ENCODE measurements at places on chromosomes 5 and 9.

- no peak for DNase-seq
Measured at GRCh38 chr9:6450641-6451375, 37.8 kb downstream of the UHRF2 start.

DNA sequence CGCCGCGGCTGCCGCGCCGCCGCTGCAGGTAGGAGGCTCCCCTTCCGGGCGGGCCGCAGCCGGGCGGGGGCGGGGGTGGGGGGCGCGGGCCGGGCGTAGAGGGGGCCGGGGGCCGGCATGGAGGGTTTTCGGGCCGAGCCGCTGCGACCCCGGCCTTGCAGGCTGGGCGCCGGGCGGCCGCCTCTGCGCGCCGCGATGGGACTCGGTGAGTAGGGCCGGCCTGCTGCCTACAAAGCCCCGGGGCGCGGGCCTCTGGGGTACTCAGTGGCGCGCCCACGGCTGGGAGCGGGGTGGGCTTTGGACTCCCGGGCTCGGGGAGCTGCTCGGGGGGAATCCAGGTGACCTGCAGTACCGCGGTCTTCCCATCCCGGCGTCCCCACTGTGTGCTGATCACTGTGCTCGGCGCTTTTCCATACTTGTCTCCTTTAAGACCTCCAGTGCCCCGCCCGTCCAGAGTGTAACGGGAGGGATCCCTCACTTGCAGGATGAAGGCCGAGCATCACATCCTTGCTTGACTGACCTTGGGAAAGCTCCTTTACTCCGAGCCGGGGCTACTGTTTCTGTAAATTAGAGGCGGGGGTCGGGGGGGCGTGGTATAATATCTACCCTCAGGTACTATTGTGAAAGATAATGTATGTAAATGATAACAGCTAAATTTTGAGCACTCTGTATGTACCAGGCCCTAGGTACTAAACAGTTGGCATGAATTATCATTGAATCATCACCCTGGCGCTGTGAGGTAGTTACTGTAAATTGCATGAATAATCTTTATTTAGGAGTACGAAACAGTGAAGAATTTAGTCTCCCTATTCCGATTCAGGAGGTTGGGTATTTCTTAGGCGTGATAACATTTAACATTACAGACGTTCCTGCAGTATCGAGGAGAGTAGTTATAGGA lies 672 bp downstream of the MSANTD3 start:
- DNase-seq = no peak

- DNase-seq = no peak
Measured at GRCh38 chr9:81665322-81665871, 23.9 kb downstream of the TLE1 start.

- no peak for DNase-seq
Measured at GRCh38 chr9:126615245-126615790, 1.6 kb downstream of the LMX1B start.

- DNase-seq = no peak
Measured at GRCh38 chr5:161539016-161539415, 7.5 kb downstream of the GABRB2 start.

DNA sequence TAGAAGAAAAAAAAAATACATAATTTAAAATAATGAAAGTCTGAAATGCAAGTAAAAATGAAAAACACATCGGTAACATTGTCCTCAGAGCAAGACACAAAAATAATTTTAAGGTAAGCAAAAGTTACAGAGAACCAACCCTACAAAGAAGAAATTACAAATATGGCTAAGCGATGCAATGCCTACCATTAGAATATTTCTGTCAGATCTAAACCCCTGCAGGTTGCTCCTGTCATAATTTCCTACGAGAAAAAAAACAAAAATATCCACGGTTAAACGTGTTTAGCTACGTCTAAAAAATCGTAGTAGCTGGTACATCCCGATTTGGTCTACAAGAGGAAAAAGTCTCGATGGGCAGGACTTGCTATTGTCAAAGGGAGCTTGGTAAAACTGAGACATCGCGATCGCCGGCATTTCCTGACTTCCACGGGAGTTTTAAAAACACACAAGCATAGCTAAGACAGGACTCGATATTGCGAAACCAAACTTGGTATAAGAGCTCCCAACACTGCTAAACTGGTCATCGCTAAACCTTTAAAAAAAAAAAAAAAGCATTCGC lies 1.1 kb upstream of the ANXA2R start:
- DNase-seq = peak; percentile 36

- DNase-seq = no peak
Measured at GRCh38 chr9:115671236-115671962, 482.2 kb upstream of the PAPPA start.

DNA sequence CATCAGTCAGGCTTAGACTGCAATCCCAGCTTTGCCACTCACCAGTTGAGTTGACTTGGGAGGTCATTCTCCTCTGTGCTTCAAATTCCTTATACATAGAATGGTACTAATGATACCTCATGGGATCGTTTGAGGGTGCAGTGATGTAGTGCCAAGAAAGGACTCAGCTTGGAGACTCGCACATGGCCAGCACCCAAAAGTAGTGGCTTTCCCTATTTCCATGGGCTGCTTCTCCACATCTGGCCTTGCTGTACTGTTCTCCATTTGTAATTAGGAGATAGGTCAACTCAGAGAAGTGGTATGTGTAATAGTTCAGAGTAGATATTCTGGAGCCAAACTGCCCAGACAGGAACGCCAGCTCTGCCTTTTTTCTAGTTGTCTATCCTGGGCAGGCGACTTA lies 5.5 kb downstream of the CCL19 start:
- no peak for DNase-seq

GRCh38 chr9:106916466-106917235 lies 53.7 kb downstream of the ZNF462 start:
- DNase-seq = no peak

- DNase-seq = no peak
Measured at GRCh38 chr9:13992138-13993088, 321.5 kb downstream of the NFIB start.

- DNase-seq = no peak
Measured at GRCh38 chr9:113502427-113503034, 39.0 kb downstream of the RGS3 start.

- DNase-seq = no peak
Measured at GRCh38 chr5:169065400-169065799, 235.5 kb downstream of the SLIT3 start.

DNA sequence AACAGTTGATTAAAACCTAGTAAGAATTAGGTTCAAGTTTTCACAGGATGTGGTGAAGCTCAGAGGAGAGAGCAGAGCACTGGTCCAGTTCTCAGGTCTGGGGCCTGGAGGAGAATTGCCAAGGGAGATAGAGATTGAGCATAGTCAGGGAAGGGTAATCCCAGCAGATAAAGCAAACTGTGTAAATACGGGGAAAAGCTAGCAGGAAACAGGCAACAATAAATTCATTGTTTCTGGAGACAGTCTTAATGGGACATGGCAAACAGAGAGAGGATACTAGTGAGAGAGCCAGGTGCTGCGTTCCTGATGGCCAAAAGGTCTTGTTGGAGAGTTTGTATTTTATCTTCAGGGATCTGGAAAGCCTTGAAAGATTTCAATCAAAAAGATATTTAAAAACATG lies 333.0 kb downstream of the PDE4D start:
- DNase-seq = no peak

DNA sequence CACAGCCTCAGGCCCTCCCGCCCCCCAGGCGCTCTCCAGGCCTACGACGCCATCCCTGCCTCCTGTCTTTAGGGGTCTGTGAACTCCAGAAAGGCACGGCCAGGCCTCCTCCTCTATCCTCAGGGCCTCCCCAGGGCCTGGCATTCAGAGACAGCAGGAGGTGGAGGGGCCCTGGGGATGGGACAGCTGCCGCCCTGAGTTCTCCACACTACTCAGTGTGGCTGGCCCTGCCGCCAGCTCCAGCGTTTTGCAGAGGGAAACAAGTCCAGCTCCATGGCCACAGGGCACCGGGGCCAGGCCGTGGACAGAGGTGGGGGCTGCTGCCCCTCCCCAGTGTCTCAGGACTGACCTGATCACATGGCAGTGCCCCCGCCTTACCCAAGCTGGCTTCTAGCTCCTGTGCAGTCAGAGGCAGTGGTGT lies 16.4 kb downstream of the SH3GLB2 start:
- no peak for DNase-seq

GRCh38 chr9:123353041-123353440 lies 3.0 kb upstream of the CRB2 start:
- DNase-seq = no peak

GRCh38 chr5:93658044-93658443 lies 75.0 kb downstream of the NR2F1 start:
- no peak for DNase-seq

DNA sequence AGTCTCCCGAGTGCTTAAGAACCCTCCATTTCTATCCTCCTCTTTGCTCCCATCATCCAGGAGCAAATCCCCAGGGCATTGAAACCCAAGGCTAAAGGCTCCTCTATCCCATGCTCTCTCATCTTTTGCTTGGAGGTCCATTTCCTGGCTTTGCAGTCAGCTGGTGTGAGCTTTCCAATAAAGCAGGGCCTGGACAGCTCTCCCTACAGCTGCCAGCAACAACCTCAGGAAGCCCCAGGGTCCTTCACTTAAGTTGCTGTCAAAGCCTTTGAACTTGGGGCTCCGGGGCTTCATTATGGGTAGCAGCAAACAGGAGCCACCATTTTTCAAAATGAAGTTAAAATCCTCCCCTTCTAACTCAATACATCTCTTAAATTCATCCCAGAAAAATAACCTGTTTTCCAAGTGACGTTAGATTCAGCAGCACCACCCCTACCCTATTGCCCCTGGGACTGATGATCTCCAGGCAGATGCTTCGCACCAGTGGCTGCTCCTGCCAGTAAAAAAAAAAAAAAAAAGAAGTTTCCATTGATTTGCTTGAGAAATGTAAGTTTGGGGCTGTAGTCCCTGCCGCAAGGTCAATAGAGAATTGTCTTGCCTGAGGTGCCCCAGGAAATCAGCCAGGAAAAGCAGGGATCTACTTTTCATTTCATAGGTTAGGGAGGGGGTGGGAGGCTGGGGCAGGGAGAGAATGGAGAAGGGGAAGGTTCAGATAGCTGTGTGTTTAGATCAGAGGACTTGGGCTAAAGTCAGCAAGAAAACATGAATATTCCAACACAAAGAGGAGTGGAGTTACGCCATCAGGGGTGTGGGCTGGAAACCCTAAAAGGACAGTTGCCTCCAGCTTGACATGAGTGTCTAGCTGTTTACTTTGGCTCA lies 83.8 kb upstream of the IL6ST start:
- no peak for DNase-seq

- DNase-seq = no peak
Measured at GRCh38 chr5:178196281-178196812, 8.0 kb upstream of the HNRNPAB start.

GRCh38 chr9:1207686-1208085 lies 157.5 kb downstream of the DMRT2 start:
- DNase-seq = no peak

- DNase-seq = no peak
Measured at GRCh38 chr9:71587576-71588362, 180.5 kb downstream of the CEMIP2 start.

- no peak for DNase-seq
Measured at GRCh38 chr9:125119643-125120286, 23.6 kb downstream of the SCAI start.

DNA sequence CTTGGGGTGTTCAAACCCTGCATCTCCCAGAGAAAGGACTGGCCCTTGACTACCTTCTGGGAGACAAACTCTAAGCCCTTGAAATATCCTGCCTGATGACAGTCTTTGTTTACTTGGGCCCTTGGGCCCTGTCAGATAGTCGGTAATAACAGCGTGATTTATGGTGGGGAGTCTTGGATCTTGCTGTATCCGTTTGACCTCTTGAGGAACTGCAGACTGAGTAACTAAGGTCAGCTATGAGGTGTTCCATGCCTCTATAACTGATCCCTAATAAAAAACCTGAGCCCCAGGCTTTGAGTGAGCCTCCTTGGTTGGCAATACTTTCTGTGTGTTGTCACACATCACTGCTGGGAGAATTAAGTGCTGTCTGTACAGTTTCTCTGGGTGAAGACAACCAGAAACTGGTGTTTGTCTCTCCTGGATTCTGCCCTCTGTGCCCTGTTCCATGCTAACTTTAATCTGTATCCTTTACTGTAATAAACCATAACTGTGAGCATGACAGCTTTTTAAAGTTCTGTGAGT lies 56.2 kb upstream of the ANKRD33B start:
- DNase-seq = no peak

- DNase-seq = no peak
Measured at GRCh38 chr9:134332841-134333233, 6.6 kb downstream of the RXRA start.

DNA sequence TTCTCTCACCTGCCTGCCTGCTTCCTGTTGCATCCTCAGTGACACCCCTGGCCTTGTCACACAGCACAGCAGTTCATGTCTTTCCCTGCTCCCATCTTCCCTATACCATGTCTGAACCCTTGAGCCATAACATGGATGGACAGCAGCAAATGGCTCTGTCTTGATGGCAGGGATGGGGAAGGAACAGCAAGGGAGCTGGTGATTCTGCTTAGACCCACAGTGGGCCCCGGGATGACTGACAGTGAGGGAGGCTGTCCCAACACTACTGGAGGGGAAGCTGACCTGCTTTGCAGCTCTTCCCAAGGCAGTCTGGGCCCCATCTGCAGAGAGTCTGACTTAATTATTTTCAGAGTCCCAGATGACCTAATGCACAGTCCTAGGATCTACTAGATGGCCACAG lies 48.2 kb downstream of the MARCHF3 start:
- DNase-seq = no peak

GRCh38 chr5:112635771-112636731 lies 101.6 kb upstream of the APC start:
- DNase-seq = no peak

GRCh38 chr5:8981016-8981415 lies 564.9 kb downstream of the SEMA5A start:
- DNase-seq = no peak

DNA sequence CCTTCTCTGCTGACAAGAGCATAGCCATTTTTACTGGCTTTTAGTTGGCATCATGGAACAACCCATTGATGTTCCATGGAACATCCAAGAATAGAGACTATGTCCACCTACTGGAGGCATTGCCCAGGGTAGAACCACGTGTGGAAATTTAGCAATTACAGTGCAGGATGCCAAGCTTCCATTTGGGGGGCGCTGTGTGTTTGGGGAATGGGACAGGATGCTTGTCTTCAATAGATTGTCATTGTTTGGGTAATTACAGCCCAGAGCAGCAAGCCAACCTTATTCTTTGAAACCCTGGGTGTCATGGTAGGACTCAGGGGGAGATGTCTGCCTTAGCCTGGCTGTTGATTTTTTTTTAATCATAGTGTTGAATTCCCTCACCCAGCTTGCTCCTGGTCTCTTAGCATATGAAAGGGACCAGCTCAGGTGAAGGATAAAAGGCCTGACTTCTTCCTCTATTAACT lies 171.1 kb downstream of the DOCK2 start:
- DNase-seq = no peak

DNA sequence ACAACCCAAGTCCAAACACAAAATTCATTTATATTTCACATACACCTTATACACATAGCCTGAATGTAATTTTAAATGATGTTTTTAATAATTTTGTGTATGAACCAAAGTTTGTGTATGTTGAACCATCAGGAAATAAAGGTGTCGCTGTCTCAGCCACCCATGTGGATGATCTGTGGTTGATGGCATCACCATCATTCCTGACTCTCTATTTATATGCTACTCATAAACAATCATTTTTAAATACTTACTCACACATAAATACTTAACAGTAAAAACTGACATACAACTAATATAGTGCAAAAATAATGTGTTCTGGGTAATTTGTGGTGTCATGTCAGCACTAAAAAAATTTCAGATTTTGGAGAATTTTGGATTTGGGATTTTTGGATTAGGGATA lies 38.4 kb downstream of the SMC5 start:
- DNase-seq = no peak

- DNase-seq = no peak
Measured at GRCh38 chr9:84966876-84967830, 297.6 kb downstream of the NTRK2 start.

GRCh38 chr9:133957328-133957727 lies 34.8 kb downstream of the VAV2 start:
- no peak for DNase-seq

- no peak for DNase-seq
Measured at GRCh38 chr5:143582176-143582575, 178.7 kb upstream of the NR3C1 start.
